ENCODE measurements at places on chromosomes 5 and 9.

DNA sequence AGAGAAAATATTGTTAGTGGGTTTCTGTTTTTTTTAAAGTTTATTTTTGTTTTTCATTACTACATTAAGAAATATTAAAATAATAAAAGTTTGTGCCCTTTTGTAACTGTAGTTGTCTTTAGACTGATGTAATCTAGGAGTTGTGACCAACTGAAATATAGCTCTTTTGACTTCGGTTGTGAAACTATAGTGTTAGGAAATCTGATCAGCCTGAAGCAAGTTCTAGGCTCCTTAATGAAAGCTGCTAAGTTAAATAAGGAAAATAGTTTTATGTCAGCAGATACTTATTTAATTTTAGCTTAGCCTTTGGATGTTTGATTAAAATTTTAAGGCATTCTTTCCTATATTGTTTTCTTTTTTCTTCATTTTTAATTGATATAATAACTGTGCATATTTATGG is 14.2 kb downstream of the AP3S1 start:
- no peak for DNase-seq

GRCh38 chr9:84669288-84670137 is at the start of gene NTRK2:
Gene NTRK2 (plus strand): TSS chr9:84669729. CDS start chr9:84670749, 1,020 bp downstream.
- DNase-seq: no peak

- no peak for DNase-seq
These were observed 23.0 kb downstream of the CDC14B start for GRCh38 chr9:96596601-96597111.

- no peak for DNase-seq
These were observed 39.9 kb downstream of the MOCS2 start for GRCh38 chr5:53069626-53070025.

- DNase-seq: no peak
These were observed 9.5 kb downstream of the FBXL17 start for GRCh38 chr5:108372369-108372768.

GRCh38 chr9:110844121-110844520 is 175.5 kb downstream of the MUSK start:
- DNase-seq: no peak

DNA sequence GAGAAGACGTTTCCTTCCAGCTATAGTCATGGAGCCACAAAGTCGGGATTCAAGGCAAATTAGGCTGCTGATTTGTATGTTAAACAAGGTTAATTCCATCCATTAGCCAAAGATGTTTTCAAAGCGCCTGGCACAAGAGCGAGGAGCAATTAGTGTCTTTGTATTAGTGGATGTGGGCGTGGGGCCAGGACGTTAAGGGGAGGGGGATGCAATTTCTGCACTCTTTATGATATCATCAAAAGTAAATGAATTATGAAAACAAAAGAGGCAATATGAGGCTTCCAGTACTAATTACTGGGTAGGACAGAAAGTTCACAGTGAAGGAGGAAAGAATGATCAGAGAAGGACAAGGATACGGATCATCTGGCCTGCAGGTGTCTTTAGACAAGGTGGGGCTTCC is 230.9 kb upstream of the MSX2 start:
- DNase-seq: no peak

- no peak for DNase-seq
These were observed at the start of gene LCN9 for GRCh38 chr9:135662758-135663450. Gene LCN9 (plus strand): TSS chr9:135663309. CDS start chr9:135663322, 13 bp downstream.

DNA sequence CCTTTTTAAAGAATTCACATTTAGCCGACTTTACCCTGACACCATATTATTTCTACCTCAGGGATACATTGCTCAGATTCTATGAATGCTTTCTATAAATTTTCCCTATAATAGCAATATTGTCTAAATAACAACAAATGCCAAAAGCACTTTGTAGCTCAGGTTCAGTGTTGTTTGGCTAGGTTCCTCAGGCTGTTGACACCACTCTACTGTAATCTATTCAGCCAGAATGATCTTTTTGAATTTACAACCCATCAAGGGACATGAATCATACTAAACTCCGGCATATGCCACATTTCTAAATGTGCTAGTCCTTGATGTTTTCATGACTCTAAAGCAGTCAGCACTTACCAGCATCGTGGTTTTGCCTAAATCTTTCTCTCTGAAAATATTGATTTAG is 641.5 kb upstream of the CDH10 start:
- DNase-seq: no peak

DNA sequence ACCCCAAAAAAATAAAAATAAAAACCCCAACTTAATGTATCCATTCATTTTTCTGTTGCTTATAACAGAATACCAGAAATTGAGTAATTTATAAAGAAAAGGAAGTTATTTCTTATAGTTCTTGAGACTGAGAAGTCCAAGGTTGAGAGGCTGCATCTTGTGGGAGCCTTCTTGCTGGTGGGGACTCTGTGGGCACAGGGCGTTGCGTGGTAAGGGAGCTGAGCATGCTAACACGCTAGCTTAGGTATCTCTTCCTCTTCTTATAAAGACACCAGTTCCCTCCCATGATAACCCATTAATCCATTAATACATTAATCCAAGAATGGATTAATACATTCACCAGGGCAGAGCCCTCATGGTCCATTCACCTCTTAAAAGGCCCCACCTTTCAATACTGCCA is 150.9 kb downstream of the ZSWIM6 start:
- DNase-seq: no peak

- DNase-seq: no peak
These were observed 335.2 kb upstream of the TARS1 start for GRCh38 chr5:33105521-33105941.

Measured in esophagus squamous epithelium (tissue), 5 donors.